ENCODE measurements at places on chromosomes 16 and 17. TPM values are rescaled to one million over a fixed set of nuclear protein-coding genes. Genes with fewer than 3 reads are reported as not detected.

DNA sequence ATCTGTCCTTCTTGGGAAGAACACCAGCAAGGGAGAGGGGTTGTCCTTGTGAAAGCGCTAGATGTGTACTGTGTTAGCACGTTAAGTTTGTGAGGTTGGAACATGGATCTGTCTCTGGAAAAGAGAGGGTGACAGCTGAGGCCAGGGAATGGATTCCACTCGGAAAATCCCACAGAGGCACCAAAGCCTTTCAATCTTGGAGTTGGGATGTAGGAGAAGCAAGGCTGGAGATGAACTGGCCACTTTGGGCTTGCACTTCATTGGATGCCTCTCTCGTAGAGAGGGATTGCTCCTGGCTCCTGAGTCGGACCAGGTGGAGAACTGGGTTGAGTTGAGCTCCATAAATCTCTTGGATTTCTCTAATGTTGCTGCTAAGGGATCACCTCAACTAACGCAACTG lies 67.2 kb downstream of the CCDC182 start:
- DNase-seq, result no peak

The KCNH4 gene
- 0.21 TPM for total RNA-seq

The ADPRM gene
- 3.7 TPM for total RNA-seq

GRCh38 chr17:30297715-30298114 lies 6.0 kb upstream of the BLMH start:
- DNase-seq, result no peak

DNA sequence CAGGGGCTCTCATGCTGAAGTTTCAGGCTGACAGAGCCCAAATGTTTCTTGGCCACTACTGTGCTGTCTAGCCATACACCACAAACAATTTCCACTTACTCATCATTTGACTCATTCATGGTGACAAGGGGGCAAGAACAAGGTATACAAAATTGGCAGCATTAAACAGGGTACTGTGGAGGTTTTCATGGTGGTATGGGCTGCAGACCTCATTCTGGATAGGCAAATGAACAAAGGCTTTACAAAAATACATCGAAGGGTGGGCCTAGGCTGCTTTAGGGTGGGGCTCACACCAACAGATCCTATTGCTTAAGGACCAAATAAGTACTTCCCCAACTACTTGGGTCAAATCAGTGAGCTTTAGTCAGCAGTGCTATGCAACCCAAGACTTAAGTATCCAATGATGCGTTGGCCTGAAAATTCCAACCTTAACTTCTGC lies 53.0 kb downstream of the N4BP1 start:
- DNase-seq, result no peak

DNA sequence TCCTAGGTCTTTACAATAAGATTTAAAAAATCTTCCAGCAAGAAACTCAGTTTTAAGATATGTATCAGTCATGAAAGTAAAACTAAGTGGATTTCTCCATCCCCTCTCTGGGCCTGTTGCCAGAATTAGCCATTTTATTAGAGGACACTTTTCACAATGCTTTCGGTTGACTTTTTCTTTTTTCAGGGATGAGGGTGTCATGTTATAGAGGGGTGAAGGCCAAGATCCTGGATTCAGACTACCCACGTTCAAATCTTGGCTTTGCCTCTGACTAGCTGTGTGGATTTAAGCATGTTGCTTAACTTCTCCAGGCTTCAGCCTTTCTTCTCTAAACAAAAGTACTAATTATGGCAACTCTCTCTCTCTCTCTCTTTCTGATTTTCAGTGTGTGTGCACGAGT lies 111.7 kb upstream of the COX10 start:
- no peak for DNase-seq

- no peak for DNase-seq
Measured at GRCh38 chr17:8892338-8892690, 24.8 kb upstream of the PIK3R6 start.

DNA sequence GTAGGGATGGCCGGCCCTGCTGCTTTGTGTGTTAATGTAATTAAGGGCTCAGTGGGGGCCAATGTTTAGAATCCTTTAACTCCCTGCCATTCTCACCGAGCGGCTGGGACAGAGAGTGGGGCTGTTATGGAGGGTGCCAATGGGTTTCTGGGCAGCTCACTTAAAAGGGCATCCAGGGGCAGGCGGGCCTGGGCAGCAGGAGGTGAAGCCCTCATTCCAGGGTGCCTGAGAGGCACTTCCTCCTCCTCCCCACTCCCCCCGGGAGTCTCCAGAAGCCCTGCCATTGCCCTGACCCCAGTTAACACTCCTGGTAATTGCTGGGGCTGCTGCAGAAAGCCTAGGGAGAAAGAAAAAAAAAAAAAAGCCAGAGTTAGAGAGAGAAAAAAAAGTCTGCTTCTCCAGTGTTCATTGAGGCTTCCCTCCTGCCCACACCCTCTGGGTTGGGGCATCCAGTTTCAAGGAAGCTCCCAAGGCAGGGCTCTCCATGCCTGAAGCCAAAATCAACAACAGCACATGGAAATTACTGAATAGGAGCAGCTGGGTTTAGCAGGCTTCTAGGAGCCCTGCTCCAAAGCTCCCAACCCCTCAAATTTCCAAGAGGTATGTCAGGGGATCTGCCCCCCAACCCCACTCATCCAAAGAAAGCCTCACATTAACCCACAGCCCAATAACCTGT lies 28.0 kb downstream of the CUEDC1 start:
- DNase-seq, result peak; percentile 66

DNA sequence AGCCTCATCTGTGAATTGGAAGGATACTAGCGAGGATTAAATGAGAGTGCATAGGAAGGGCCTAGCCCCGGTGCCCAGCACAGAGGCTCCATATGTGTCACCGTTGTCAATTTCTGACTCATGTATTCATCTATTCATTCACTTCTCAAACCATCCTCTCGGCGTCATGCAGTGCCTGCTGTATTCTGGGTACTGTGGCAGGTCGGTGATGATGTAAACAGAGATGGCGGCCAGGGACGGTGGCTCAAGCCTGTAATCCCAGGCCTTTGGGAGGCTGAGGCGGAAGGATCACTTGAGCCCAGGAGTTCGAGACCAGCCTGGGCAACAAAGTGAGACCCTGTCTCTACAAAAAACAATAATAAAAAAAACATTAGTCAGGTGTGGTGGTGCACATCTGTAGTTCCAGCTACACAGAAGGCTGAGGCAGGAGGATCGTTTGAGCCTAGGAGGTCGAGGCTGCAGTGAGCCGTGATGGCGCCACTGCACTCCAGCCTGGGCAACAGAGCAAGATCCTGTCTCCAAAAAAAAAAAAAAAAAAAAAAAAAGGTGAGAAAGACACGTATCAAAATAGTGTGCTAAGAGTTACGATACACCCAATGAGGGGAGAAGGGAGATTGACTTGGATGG lies 4.3 kb upstream of the PPP1R1B start:
- DNase-seq, result no peak

- DNase-seq, result no peak
Measured at GRCh38 chr17:50170662-50171370, 5.0 kb downstream of the SGCA start.

The OR4D1 gene
- total RNA-seq, result not detected

All from left cardiac atrium (tissue), 4 donors.